NCI-H2029 (cell line): ENCODE measurements at places on chromosomes 11 and 22.

DNA sequence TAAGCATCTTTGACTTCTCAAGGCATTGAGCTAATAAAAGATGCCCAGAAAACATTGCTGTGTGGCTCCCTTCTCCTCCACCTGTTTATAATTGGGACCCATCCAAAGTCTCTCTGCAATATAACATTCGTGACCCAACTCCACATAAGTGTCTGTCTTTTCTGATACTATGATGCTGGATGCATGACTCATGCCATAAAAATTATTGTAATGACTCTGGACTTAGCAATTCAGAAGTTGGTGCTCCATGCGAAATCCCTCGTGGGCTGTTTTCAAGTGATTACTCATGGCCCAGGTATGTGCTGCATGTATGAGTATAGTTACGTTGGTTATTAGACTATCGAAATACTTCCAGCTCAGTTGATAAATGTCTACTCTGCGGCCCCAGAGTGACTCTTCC, 11.7 kb downstream of the FJX1 start:
- no peak for DNase-seq

- no peak for DNase-seq
These were observed 71.7 kb downstream of the AMBRA1 start for GRCh38 chr11:46521961-46522681.

DNA sequence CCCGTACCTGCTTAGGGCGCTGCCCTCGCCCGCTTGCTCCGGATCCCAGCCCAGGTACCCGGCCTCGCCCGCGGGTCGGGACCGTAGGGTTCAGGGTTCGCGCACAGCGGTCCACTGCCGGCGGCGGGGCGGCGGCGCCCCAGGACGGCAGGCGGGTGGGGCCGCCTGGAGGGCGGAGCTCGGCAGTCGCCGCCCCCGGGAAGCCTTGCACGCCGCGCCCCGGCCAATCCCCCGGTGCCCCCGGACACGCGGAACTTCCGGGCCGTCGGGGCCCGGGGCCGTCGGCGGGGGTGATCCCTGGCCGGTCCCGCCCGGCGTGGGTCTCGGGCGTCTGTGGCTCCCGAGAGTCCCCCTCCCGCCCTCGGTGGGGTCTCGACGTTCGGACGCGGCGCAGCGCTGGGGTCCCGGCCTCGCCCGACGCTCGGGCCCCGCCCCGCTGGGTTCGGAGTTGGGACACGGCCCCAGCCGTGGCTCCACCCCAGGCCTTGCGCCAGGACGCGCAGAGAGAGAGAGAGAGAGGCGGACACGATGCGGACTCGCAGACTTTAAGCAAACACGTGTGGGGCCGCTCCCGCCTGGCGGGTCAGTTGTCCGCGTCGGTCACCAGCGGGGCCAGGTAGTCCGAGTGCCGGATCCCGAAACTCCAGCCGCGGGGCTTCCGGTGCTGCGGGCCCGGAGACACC, at the start of gene TYMP:
Gene TYMP (minus strand): TSS at position 116 of the 683 bp plus-strand sequence. CDS start 303 bp downstream, outside the sequence.
- DNase-seq: no peak

GRCh38 chr11:65506290-65506771, 7.5 kb downstream of the MALAT1 start:
- no peak for DNase-seq

DNA sequence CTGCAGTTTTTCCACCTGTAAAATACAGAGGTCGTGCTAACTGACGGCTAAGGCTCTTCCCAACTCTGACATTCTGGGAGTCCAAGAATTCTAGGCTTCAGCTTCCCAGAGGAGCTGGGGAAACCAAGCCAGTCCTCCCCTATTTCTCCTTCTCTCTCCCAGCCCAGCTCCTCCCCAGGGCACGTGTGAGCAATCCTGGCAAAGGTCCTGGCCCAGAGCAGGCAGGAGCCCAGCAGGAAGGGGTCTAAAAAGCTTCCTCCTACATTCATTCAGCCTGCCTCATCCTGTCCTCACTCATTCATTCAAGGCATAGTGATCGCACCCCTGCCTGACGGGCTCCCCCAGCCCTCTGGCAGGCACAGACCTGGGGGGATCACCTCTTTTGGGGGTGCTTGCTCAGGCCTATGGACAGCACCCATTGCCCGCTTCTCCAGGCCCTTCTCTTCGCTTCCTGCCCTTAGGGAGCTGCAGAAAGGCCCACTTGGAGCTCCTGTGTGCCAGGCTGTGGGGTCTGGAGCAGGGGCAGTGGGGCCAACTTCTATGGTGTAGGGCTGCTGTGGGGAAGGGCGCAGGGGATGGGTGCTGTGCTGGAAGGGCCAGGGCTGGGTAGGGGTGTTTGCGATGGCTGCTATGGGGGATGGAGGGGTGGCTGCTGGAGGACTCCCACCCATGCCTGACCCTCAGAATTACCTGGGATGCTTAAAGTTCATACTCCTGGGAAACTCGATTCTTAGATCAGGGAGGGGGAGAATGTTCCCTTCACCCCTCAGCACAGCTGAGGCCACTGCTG, 9.8 kb downstream of the KCNC1 start:
- DNase-seq: no peak

GRCh38 chr22:27467711-27468110, 333.8 kb downstream of the MN1 start:
- DNase-seq: no peak

DNA sequence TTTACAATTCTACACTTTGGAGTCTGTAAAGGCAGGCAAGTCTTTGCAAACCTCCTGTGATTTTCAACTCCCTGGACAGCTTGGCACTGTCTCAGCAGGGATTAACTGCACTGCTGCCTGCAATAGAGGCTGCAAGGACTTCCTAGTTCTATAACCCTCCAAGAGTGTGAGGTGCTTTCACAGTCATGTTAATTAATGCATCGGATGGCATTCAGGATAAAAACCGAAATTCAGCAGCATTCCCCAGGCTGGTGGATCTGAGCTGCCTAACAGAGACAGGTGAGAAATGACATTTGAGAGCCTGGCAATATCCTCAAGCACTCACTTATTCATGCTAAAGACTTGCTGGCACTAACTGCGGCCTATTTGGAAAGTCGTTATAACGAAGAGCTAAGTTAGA, 85.0 kb downstream of the LARGE1 start:
- DNase-seq: no peak

GRCh38 chr11:19905280-19905853, 192.7 kb downstream of the NAV2 start:
- peak; percentile 49 for DNase-seq

- DNase-seq: no peak
These were observed 55.3 kb downstream of the KIRREL3 start for GRCh38 chr11:126945319-126945718.

DNA sequence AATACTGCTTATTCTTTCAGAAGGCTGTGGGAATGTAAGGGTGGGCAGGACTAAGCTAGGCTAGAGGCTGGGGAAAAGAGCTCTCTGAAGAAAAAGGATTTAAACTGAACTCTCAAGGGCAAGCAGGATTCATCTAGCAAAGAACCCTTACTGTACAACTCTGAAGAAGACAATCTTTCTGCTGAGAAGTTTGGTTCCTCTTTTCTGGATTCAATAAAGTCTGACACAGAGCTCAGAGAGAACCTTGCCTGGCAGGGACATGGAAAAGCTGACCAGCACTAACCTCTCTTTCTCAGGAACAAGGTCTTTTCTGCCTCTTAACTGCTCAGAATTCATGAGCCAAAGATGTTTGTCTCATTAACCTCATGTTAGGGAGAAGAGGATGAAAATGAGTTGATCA, 388.4 kb upstream of the DDI1 start:
- no peak for DNase-seq

- no peak for DNase-seq
These were observed 415.3 kb upstream of the CADM1 start for GRCh38 chr11:115919341-115920091.

DNA sequence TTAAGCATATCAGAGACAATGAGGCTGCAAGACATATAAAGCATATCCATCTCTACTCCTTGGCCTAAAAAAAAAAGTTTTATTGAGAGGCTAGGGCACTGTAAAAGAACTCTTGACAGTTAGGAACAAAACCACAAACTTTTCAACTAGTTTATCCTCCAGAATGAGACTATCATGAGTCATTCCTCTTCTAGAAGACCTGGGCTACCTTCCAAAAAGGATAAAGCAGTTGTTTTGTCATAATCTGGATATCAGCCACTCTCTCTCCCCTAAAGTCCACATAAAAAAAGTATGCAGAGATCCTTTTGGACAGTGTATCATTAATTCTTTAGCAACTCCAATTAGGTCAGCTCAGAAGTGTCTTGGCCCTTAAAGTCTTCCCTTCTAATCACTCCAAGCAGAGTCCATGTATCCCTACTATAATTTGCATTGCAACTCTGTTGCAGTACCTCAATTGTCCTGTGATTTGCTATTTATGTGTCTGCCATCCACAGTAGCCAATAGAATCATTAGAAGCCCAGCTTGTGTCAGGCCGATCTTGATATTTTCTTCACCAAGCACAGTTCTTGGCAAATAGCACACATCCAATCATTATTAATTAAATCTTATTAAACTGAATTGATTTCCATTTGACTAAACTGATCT, 10.4 kb downstream of the OR51T1 start:
- DNase-seq: no peak

DNA sequence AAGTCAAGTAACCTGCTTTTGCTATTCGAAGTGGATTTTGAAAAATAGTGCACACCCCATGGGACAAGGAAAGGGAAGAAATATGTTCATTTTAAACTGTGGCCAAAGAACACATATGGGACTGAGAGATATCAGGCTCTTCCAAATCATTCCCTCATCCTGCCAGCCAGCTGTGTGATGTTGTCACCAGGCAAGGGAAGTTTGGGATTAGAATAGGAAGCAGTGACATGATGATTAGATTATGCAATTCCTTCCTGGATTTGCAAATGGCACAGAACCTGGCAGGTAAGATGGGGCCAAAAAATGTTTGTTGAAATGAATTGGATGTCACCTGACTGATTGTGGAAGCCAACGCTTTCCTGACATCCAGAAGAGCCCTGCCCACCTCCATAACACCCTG, 4.9 kb upstream of the SCN3B start:
- DNase-seq: no peak

DNA sequence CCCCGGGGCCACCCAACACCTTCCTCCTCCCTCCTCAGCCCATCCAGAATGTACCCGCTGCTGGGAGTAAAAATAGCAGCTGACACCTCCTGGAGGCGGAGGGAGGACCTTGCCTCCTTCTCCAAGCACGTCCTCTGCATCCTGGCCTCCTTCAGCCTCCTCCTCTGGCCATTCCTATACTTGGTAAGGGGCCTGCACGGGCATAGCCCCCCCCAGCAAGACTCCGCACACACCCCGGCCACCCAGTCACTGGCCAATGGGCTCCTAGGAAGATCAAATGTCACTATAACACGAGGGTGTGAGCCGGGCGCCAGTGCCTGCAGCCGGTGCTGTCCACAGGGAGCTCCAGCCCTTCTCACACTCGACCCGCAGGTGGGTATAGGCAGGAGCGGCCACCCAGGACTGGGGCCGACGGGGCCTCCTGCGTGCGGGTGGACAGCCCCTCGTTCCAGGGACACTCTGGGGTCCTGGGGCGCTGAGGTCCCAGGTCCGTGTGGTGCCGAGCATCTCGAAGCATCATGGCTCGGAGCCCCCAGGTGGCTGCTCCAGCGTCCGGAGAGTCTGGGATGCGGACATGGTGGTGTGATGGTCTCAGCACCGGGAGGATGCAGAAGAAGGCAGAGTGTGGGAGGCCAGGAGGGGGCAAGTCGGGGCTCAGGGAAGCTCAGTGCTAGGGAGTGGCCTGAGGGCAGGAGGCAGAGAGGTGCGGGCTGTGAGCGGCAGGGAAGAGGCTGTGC, at the start of gene TNNT3:
Gene TNNT3 (plus strand): TSS at position 313 of the 737 bp plus-strand sequence. CDS start 3,172 bp downstream, outside the sequence.
- no peak for DNase-seq

DNA sequence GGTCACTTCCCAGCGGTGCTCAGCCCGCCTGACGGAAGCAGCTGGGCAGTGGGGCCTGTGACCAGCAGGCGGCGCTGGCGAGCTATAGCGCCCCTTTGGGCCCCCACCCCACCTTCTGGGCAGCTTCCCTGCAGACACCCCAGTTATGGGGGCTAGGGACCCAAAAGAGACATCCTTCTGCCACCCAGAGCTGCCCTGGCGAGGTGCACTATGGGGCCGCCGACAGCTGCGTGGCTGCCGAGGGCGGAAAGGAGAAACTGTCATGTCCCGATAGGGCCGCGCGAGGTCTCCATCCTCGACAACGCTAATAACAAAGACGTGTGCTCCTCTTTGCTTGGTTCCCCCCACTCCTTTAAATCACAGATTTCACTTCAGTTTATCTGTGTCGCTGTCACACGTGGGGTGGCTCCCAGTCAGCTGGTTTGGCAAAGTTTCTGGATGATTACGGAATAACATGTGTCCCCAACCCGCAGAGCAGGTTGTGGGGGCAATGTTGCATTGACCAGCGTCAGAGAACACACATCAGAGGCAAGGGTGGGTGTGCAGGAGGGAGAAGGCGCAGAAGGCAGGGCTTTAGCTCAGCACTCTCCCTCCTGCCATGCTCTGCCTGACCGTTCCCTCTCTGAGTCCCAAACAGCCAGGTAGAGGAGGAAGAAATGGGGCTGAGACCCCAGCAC, 673 bp upstream of the MYO7A start:
- no peak for DNase-seq

DNA sequence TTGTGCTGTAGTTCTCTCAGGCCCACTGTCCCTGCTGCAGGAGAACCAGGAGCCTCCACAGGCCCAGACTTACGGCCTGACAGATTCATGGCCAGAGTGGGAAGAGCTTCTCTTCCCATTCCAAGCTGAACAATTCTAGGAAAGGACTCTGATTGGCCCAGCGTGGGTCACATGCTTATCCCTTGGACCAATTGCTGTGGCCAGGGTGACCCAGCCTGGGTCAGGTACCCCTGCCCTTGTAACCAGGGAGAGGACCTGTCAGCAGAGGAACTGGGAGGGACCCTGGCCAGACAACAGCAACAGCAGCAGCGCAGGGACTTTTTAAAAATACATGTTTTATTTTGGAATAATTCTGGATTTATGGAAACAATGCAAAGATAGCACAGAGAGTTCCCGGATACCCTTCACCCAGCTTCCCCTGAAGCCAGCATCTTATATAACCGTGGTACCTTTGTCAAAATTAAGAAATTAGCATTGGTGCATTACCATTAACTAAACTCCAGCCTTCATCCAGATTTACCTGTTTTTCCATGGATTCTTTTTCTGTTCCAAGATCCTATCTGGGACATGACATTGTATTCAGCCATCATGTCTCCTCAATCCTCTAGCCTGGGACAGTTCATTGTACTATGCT, 8.8 kb upstream of the ELFN2 start:
- no peak for DNase-seq

DNA sequence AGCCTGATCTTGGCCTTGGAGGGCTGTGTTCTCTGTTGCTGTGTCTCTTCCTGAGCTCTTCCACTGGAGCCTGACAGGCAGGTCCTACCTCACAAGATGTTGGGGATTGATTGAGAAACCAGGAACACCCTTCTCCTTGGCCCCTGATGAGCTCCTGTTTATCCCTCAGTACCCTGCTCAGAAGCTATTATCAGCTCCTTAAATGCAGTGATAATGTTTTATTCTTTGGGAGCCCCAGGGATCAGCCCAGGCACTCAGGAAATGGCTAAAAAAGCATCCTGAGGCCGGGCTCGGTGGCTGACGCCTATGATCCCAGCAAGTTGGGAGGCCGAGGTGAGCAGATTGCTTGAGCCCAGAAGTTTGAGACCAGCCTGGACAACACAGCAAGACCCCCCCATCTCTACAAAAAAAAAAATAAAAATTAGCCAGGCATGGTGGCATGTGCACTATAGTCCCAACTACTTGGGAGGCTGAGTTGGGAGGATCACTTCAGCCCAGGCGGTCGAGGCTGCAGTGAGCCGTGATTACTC, 4.9 kb upstream of the PHLDA2 start:
- DNase-seq: no peak

- no peak for DNase-seq
These were observed 46.2 kb upstream of the CSTF3 start for GRCh38 chr11:33207408-33207985.

- DNase-seq: no peak
These were observed 873.8 kb downstream of the BRD1 start for GRCh38 chr22:48953830-48954229.
